ENCODE measurements at places on chromosomes 4 and X. TPM values are rescaled to one million over a fixed set of nuclear protein-coding genes. Genes with fewer than 3 reads are reported as not detected.

GABRG1 gene
- total RNA-seq = not detected

NHSL2 gene
- total RNA-seq = 1.2 TPM

GPR34 gene
- total RNA-seq = 5.4 TPM

CHRDL1 gene
- total RNA-seq = not detected

LDOC1 gene
- 6.0 TPM for total RNA-seq

COX18 gene
- total RNA-seq = 17.3 TPM

ZCCHC18 gene
- total RNA-seq = 0.34 TPM

SGMS2 gene
- 0.37 TPM for total RNA-seq

DCAF12L2 gene
- not detected for total RNA-seq

ATP8A1 gene
- 22.6 TPM for total RNA-seq
